ENCODE measurements at places on chromosomes 4 and X. TPM values are rescaled to one million over a fixed set of nuclear protein-coding genes. Genes with fewer than 3 reads are reported as not detected.

DNA sequence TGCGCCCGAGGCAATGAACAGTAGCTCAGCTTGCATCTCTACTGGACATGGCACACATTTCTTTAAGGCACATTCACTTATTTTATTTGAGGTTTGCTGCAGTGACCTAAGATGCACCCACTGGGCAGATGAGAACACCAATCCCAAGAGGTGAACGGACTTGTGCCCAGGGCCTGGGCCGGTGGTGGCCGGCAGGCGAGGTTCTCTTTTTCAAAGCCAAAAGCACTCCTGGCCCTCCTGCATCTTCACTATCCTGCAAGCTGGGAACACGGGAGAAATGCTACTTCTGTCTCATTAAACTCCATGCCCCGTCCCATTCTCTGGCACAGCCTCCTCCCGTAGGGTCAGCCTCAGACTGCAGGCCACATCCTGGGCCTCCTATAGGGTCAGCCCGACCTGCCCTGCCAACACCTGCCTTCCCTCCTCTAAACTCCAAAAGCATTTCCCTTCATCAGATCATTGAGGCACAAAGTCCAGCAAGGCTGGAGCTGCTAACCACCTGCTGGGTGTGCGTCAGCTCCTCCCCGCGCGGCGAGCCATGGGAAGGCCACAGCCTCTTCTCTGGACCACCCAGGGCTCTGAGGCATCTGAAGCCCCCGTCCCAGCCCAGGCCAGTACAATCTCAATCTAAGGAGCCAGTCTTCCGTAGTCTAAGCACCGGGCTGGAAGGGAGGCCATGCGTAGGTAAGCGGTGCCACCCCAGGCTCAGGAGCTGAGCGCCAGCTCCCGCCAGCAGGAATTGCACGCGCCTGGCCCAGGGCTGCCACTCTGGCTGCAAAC lies 166.1 kb downstream of the AFAP1 start:
- DNase-seq: no peak

- no peak for DNase-seq
Observed at GRCh38 chr4:150238591-150238990, 160.3 kb downstream of the DCLK2 start.

DNA sequence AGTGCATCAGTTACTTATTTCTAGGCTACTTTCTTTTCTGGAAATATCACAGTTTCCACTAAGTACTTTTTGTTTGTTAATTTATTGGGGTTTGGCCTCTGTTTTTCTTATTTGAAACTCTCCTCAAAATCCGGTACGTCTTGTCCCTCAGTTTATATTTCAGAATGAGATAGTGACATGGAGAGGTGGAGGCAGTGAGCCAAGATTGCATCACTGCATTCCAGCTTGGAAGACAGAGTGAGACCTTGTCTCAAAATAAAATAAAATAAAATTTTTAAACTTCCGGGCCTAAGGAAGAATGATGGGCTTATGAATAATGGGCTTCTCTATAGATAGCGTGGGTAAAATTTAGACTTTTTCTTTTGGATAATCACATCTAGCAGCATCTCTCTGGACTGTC lies 567.8 kb downstream of the TRIML1 start:
- DNase-seq: no peak

GRCh38 chr4:85826060-85826678 lies 351.2 kb downstream of the ARHGAP24 start:
- no peak for DNase-seq

- DNase-seq: no peak
Observed at GRCh38 chr4:66372706-66373105, 702.4 kb upstream of the EPHA5 start.

AFF2 gene
- total RNA-seq: 3.5 TPM

Measured in lower leg skin (tissue), 4 donors.